ENCODE measurements at places on chromosomes 7 and 10.

DNA sequence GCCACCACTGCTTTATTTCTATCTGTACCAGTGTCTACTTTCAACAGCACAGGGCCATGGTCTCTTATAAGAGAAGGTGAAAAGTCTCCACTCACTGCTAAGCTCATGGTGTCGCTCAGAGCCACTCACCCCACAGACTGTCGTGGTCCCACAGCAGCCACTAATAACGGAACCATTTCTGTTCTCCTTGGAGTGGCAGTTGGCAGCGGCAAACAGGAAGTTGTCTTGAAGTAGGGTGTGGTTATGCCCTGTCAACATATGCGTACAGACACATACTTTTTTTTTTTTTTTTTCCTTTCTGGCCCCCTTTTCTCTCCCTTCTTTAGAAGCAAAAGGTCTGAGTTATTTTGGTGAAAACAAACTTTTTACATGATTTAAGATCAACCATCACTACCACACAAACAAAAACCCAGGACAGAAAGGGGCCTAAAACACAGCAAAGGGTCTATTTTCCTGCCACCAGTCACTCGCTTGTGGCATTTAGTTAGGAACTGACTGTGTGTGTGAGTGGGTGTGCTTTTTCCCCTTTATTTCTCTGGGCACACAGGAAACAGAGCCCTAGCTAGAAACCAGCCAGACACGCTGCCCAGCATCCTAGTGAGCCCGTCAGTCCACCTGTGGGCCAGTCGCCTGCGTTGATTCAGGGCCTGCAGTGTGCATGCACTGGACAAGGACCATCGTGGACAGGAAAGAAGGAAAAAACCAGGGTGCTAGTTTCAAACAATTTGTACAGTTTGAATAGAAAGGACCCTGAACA lies 96.7 kb upstream of the EFCAB10 start:
- no peak for DNase-seq

- DNase-seq, result no peak
Observed at GRCh38 chr7:151167197-151167961, at the start of gene GBX1. Gene GBX1 (minus strand): TSS chr7:151167694. CDS start chr7:151167548, 146 bp downstream.

DNA sequence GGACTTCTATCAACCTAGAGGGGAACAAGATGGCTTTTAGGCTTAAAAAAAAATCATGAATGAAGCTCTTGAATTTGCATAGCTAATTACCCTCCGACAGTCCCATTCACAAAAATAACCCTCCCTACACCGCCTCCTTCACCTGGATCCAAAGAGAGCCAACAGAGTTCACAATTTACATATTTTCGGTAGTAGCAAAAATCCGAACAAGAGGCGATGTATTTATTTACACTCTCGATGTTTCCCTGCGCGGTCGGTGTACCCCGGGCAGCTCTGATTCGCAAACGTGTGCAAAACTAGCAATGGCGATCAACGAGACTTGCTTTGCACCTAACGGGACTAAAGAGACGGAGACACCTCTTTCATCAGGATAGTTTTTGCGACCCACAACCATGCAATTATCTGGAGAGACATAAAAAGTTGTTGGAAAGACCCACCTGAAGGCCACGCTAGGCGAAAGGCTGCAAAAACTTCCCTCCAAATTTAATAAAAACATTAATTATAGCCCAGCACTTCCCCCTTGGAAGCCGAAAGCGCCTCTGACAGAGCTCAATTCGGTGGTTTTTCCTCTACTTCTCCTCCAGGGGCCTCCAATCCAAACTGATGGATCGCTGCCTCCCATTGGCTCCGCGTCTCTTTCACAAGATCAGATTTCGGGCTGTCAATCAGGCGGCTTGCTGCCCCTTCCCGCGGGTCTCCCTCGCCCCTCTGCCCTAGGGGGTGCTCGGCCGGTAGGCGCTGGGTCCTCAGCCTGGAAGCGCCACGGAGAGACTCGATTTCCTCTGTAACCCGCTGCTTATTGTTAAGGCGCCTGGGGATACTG lies at the start of gene ETV1:
TSS of gene ETV1 (minus strand) at position 541 of the 823 bp plus-strand sequence. CDS start 614 bp downstream, outside the sequence.
- DNase-seq, result no peak

DNA sequence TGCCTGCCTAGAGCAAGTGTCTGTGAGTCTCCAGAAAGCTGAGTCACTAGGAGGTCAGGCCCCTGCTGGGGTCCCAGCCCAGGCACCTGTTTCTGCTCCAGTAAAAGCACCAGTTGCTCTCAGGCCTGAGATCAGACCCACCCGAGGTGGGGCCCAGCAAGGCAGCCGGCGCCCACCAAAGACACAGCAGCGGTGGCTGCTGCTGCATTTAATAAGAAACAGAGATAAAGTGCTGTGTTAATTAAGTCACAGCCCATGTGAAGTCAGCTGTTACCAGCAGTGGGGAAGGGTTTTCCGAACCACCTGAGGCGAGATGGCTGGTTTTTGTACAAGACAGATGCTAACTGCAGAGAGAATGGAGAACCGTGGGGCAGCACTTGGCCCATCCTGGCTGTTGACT lies 12.1 kb upstream of the LRRC18 start:
- no peak for DNase-seq

- DNase-seq, result no peak
Observed at GRCh38 chr10:8379906-8380832, 325.7 kb downstream of the GATA3 start.
